ENCODE measurements at places on chromosomes 5 and 9.

DNA sequence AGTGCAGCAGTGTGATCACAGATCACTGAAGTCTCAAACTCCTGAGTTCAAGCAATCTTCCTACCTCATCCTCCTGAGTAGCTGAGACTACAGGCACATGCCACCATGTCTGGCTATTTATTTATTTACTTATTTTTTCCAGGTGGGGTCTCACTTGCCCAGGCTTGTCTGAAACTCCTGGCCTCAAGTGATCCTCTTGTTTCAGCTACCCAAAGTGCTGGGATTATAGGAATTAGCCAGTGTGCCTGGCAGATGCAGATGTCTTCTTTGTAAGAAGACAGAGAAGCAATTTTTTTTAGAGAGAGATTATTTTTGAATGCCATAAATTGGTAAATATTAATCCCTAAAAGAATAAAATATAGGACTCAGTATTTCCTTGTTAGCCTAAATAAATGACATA lies 54.3 kb downstream of the CHSY3 start:
- DNase-seq = no peak

- DNase-seq = no peak
Observed at GRCh38 chr9:124293718-124294506, 36.2 kb downstream of the NEK6 start.

DNA sequence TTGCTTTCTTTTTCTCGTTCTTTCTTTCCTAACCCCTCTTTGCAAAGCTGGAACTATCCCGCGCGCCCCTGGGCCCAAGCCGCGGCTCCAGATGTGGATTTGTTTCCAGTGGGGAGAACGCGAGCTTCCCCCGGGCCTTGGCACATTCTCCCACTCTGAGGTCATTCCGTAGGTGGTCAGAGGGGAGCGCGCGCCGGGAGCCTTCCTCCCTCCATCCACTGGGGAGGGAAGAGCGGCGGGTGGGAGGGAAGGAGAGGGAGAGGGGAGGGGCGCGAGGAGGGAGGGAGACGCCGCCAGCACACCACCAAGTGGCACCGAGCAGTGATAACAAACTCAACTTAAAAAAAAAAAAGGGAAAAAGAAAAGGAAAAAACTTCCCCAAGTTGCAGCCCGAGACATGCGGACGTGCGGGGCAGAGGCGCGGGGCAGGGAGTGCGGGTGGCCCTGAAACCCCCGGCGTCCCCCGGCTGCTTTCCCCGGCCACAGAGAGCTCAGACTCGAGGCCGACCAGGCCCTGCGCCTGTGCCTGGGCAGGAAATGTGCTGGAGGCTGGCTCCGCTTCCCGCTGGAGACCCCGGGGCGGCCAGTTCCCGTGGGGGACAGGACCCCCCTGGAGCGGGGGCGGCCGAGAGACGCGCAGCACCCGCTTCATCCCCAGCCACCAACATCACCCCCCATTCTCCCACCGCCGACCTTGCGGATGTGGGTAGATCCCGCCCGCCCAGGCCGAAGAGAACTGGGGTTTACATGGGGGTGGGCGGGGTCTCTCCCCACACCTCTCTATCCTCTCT lies 3.1 kb downstream of the IER5L start:
- DNase-seq = peak; percentile 36

- DNase-seq = no peak
Observed at GRCh38 chr9:114224247-114224610, 68.9 kb downstream of the COL27A1 start.

DNA sequence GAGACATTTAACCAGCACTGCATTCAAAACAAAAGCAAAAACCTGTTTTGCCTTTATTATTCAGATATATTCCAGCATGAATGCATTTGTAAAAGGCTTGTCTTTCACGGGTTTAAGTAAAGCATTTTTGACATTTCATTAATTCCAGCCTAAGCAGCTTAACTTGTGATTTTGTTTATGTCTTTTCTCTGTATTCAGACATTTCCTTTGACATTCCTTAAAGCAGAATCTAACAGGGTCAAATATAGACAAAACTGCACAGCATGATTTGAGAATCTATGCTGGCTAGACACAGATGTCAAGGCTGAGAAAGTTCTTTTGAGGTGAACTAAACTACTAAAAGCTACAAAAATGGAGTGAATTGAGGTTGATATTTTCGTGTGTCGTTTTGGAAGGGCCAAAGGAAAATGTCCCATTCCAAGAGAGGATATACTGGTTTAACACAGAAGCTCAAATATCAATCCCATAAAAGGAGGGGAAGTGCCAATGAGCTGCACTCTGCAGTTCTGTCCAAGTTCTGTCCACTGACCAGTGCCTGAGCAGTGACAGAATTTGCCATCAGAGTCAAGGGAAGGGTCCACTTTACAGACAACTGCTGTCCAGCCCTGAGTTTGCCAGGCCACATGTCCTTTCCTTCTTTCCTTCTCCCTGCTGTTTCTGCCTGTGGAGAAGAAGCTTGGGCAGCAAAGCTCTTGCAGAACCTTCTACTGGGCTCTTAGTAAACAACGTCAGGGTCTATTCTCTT lies 198.7 kb upstream of the KLF9 start:
- DNase-seq = no peak

- DNase-seq = no peak
Observed at GRCh38 chr9:122036988-122037387, 56.1 kb downstream of the TTLL11 start.

DNA sequence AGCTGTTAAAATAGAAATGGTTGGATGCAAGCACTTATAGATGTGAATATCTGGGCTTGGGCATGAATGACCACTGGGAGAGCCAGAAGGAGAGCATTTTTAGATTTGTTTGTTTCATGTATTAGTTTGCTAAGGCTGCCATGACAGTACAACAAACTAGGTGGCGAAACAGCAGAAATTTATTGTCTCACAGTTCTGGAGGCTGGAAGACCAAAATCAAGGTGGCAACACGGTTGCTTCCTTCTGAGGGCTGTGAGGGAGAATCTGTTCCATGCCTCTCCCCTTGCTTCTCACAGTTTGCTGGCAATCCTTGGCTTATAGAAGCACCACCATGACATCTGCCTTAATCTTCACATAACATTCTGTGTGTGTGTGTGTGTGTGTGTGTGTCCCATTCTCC lies 20.2 kb upstream of the CDC23 start:
- DNase-seq = no peak

DNA sequence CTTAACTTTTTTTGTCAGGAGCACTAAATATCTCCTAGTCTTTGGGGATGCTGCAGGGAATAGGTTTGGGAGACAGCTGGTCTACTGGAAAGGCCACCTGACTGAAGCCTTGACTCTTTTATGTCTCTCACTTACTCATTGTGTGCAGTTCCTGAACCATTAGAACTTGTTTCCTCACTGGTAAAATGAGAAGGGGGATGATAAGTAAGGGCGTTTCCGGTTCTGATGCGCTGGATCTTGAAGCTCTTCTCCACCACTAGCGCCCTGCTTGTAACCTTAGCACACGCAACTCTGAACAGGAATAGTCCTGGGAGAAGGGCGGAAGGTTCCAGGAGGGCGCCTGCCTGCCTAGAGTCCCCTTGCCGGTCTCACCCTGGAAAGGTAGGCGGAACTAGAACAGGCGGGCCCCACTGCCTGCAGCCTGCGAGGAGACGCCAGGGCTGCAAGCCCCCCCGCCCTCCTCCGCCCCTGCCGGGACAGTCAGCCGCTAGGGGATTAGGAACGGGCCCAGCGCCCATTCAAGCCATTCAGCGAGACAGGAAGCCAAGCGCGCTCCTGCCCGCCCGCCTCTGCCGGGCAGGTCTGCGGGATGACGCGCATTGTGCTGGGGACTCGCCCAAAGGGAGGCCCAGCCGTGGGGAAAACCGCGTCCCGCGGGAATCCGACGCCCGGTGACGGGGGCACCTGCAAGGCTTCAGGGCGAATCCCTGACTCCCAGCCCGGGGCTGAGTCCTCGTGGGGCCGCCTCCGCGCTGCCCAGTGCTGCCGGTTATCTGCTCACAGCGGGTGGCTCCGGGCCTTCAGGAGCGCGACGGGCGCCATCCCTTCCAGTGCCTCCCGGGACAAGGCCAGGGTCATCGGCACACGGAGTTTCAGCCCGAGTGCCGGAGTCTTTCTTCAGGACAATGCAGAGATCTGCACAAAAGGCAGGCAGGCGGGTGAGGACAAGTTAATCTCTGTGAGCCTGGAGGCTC lies 44.0 kb upstream of the XPA start:
- peak; percentile 43 for DNase-seq

DNA sequence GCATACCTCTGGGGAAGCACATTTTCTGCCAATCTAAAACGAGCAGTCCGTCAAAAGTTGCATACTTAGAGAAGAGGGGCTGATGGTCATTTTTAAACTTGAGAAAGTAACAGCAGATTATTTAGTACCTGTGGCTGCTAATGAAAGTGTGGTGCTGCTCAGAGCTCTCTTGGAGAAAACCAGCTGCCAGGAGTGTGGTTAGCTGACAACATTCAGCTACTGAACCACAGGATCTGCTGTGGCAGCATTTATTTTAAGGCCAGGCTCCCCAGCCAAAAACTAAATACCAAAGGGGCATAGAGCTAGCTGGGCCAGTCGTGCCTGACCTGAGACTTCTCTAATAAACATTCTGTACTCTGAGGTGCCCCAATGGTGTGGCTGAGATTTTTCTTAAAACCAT lies 203.6 kb downstream of the EDIL3 start:
- DNase-seq = no peak

DNA sequence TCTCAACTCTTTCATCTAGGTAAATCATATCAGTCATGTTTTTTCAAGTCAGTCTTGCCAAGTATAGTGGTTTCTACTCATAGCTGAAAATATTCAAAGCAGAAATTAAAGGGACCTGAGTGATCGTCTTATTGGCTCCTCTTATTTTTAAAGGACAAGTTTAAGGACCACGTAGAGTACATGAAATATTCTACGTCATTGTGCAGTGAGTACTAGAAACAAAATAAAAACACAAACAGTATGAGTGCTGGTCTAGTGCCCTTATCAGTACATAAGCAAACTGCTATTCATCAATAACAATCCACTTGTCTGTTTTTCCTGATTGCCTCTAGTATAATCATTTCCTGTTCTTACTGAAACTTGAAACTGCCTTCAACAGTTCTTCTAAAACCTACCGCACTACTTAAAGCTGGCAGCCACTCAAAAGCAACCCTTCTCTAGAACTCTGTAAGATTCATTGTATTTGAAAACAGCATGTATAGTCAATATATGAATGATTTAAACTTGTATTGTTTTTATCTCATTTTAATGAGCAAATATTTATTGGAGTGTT lies 853.7 kb downstream of the TAF11L14 start:
- DNase-seq = no peak
